ENCODE measurements at places on chromosomes 5 and 9. TPM values are rescaled to one million over a fixed set of nuclear protein-coding genes. Genes with fewer than 3 reads are reported as not detected.

The ZDHHC11B gene
- total RNA-seq, result not detected

The DIPK1B gene
- 12.5 TPM for total RNA-seq

The FIBCD1 gene
- 33.0 TPM for total RNA-seq

DNA sequence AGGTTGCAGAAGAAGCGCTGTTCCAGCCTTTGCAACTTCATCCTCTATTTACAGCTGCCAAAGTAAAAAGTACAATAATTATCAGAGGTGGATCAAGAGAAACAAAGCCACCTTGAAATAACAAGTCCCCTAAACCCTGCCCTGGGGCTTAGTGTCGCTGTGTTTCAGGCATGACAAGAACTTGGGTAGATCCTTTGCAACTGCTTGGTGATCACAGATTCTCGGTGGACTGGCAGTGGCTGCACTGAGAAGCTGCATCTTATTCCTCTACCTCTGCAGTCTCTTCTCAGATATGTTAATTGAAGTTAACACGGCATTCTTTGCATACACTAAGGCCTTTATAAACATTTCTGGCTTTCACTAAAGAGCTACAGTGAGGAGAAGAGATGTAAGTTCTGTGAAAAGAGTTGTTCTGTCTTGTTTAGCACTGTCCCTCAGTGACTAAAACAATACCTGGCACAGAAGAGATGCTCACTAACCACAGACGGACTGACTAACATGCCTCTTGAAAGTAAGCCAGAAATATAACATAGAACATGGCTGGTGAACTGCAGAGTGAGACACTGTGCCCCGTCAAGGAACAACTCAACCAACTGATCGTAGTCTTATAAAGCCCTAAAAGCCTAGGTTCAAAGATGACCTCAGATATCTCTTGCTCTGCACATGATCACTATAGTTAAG, 144.2 kb downstream of the MLLT3 start:
- DNase-seq, result no peak

GRCh38 chr5:179110528-179110927, 50.4 kb downstream of the ZNF354C start:
- DNase-seq, result no peak

The FRMPD1 gene
- not detected for total RNA-seq

Measured in Caki2 (cell line).